Cardiac septum (tissue), 1 donor: ENCODE measurements at places on chromosomes 1 and 21. TPM values are rescaled to one million over a fixed set of nuclear protein-coding genes. Genes with fewer than 3 reads are reported as not detected.

DNA sequence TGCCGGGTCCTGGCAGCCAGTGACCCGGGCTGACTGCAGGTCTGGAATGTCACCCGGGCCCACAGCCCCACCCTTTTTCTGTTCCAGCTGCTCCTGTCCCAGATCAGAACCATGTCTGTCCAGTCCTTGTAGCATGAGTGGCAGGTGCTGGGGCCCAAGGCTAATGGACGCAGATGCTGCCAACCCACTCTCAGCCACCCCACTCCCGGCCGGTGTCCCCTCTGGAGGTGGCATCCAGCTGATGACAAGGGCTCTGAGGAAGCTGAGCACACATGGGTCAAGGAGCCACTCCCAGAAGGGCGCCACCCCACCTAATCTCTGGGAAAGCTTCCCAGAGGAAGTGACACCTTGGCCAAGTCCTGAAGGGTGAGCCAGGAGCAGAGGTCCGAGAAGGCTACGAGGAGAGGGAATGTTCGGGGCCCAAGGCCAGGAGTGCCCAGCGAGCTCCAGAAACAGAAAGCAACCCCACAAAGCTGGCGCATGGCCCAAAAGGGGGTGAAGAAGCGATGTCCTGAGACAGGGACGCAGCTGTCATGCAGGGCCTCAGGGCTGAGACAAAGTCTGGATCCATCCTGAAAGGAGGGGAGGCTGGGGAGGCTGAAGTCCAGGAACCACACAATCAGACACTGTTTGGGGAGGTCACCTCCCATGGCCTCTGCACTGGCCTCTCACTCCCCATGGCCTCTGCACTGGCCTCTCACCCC lies 39.5 kb downstream of the ACOT7 start:
- DNase-seq = peak; percentile 81

- DNase-seq = no peak
These were observed 35.8 kb downstream of the TRIM62 start for GRCh38 chr1:33146003-33146402.

DNA sequence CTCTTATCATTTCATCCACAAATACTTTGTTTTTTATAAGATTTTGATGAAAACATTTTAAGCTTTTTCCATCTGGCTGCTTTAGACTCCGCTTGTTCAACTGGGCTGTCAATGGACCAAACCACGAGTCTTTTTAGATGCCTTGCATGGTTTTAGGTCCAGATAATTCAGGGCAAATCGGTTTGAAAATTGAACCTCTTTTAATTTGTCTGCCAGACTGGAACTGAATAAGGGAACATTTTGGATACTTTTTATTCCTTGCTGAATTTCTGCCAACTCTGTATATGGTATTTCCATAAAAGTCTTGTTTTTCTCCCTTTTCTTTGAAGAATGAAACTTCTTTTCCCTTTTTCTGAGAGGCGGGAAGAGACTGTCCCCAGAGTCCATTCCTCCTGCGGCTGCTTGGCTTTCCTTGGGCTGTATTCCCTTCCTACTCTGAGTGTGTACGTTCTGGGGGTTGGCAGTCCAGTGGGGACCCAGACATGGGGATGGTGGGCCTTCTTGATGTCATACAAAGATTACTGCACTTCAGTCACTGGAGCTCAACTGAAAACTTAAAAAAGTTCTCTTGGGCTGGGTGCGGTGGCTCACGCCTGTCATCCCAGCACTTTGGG lies 46.5 kb upstream of the CNN3 start:
- DNase-seq = no peak

SPRR1A gene
- not detected for total RNA-seq

- DNase-seq = no peak
These were observed 469.8 kb downstream of the USP25 start for GRCh38 chr21:16199539-16199938.

- DNase-seq = no peak
These were observed 57.9 kb downstream of the SASS6 start for GRCh38 chr1:100074604-100075395.

- DNase-seq = no peak
These were observed 33.1 kb upstream of the ZNF644 start for GRCh38 chr1:91054780-91055481.

OPTC gene
- total RNA-seq = not detected
